Sciatic nerve (tissue), 2 donors: ENCODE measurements at places on chromosomes 11 and 22.

DNA sequence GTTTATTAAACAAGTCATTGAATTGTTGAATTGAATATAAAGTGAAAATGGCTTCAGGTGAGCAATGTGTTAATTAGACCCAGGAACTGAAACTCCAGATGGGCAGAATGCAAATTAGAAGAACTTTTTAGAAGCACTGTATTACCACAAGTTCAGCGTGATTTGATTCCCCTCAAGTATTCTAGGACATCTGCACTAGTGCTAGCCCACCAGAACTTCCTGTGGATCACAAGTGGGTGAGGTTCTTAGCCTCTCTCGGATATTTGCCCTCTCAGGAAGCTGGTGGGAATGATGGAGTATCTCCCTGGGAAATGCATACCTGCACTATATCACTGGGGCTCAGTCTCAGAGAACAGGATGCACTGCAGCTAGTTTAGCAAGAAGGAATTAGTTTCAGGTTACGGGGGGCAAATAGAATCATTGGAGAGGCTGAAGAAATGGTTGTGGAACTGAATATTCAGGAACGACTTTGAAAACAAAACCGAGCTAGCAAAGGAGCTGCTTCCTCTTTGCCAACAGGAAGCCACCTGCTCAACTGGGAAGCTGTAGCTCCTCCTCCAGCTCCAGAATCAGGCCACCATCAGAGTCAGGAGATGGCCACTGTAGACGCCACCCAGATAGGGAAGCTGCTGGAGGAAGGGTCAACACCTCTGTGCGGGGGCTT, 74.3 kb downstream of the DHCR7 start:
- no peak for DNase-seq

- DNase-seq, result no peak
Observed at GRCh38 chr11:45756384-45757010, 48.5 kb upstream of the SLC35C1 start.

GRCh38 chr11:2525941-2526807, 81.4 kb downstream of the KCNQ1 start:
- DNase-seq, result peak; percentile 52

DNA sequence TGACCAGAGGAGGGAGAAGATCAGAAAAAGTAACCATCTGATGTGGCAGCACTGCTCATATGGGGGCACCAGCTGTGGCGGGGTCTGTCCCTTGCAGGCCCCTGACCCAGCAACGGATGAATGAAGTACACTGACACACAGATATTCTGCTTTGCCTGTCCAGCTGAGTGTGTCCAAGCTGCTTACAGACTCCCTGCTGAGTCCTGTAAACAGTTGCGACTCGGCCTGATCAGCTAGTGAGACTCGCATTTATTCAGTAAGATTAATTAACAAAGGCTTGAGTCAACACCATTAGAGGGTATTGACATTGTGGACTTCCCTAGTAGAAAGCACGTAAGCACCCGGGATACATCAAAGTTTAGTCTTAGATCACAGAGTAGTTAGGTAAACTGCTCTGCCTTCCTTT, 15.3 kb upstream of the OR10D3 start:
- no peak for DNase-seq

- DNase-seq, result peak; percentile 78
Observed at GRCh38 chr22:49966774-49967705, 6.5 kb downstream of the PIM3 start.

DNA sequence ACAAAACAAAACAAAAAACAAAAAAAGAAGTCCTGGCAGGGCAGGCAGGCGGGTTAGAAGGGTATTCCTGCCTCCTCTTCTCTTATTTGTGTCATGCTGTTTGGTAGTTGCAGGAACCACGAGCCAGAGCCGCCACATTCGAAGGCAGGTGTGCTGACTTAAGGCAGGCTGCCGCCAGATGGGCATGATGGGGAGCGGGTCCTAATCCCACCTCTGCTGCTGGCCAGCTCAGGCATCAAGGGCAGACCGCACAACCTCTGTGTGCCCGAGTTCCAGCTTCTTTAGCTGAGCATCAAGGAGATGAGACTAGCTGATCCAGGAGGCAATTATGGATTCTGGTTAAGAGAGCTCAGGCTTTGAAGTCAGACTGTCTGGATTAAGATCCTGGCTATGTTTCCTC, 12.1 kb downstream of the OAF start:
- DNase-seq, result no peak

DNA sequence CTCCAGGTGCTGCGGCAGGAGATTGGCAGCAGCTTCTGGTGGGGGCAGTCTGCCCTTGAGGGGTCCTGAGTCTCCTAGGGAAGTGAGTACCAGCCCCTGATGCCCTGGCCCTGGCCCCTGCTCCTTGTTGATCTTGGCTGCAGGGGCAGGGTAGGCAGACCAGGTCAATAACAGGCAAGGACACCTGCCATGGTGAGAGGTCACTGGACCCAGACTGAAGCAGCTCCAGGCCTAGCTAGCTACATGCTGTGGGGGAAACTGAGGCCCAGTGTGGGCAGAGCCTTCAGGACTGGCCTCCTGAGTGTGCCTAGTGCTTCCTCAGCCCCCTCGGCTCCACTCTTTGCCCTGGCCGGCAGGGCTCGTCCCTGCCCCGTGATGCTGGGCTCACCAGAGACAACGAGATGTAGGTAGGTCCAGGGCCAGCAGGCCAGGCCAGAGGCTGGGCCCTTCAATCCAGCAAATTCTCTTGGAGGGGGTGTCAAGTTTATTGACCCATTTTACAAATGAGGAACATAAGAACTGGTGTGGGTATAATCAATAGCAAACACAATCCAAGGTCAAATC, 20.4 kb downstream of the RTN4R start:
- no peak for DNase-seq
